ENCODE measurements at places on chromosomes 12 and 14. TPM values are rescaled to one million over a fixed set of nuclear protein-coding genes. Genes with fewer than 3 reads are reported as not detected.

- DNase-seq, result no peak
Observed at GRCh38 chr12:52921488-52922165, 16.8 kb upstream of the KRT8 start.

GRCh38 chr14:89881839-89882238 lies 72.7 kb downstream of the EFCAB11 start:
- no peak for DNase-seq

DNA sequence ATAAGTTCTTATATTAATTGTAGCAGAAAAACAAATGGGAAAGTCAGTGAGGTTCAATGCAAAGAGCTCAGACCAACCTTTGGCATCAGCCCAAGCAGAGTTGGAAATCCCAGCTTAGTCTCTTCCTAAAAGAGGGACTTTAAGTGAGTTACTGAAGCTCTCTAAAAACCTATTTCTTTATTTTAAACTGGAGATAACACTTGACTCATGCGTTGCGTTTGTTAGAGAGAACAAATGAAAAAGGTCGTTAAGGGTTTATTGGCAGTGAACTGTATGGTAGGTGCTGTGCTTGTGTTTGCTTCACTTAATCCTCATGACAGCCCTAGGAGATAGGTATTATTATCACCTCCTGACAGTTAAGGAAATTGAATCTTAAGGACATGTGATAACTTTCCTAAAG lies 396.5 kb downstream of the RAD51B start:
- DNase-seq, result no peak

DNA sequence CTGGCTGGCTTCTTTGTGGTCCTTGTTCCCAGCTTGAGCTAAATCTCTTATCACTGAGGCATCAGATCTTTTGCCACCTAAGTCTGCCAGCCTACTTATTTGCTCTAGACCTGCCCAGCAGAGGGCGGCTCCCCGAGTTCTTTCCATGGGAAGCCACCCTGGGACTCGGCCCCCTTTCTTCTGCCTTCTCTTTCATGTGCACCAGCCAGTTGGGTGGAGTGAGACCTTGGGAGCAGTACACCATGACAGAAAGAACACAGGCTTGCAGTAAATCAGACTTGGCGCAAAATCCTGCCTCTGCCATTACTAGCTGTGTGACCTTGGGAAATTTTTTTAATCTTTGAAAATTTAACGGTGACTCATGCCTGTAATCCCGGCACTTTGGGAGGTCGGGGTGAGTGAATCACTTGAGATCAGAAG lies 7.4 kb downstream of the SMAGP start:
- DNase-seq, result no peak

The ESRRB gene
- not detected for polyA plus RNA-seq

The TSPAN9 gene
- not detected for polyA plus RNA-seq

- no peak for DNase-seq
Observed at GRCh38 chr14:106276326-106277267, 750.2 kb downstream of the TMEM121 start.

The OAS1 gene
- polyA plus RNA-seq, result 38.5 TPM

GRCh38 chr14:66233591-66233990 lies 252.6 kb upstream of the CCDC196 start:
- DNase-seq, result no peak

The LBHD2 gene
- polyA plus RNA-seq, result not detected

The GLS2 gene
- polyA plus RNA-seq, result 3.2 TPM

DNA sequence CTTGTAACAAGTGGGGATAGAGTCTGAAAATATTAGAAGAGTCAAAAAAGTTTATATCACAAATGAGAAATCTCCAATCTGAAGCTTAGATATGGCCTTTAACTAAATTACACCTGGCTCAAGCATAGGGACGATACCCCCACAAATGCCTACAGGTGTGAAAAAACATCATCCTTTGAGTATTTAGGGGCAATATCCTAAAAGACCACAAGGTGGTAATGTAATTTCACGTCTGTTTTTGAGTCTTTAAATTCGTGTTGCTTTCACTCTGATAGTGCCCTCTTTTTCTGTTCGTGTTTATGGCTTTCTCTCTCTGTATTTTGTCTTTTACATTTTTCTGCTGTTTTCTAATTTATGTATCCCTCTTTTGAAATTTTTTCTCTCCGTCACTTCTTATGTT lies 84.3 kb downstream of the ETNK1 start:
- no peak for DNase-seq

DNA sequence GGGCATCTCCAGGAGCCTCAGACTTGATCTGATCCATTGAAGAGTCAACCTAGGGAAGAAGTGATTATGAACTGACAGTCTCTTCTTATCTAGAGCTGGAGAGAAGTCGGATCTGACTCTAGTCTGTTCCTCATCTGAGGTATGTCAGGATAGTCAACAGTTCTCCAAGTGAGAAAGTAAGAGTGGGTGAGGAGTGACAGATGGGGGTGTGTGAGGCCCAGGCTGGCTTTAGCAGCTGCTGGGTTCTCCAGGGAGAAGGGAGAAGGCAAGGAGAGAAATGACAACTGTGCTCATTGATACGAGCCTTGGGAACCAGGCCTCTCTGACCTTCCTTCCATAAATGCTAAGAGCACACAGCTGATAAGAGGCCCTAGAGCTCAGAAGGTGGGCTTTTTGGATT lies 53.3 kb downstream of the IRAK3 start:
- DNase-seq, result no peak

DNA sequence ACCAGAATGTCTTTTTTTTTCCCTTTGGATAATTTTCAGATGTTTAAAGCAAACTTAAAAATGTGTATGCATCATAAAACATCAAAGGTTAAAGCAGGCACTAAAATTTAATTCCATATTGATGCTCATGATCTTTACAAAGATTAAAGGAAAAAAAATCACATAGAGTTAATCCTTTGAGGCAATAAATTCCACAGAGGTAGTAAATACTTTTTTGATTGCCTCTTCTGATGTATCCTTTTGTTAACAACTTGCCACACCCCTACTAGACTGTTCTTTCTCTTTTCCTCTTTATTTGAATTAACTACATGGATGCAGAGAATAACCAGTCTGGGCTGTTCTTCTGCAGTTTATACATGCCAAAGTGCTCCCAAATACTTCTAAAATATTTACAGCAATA lies 45.2 kb upstream of the KCNJ8 start:
- no peak for DNase-seq

GRCh38 chr12:108635201-108635996 lies 1.7 kb upstream of the SELPLG start:
- DNase-seq, result peak; percentile 42

- no peak for DNase-seq
Observed at GRCh38 chr12:57157588-57158173, 10.3 kb upstream of the LRP1-AS start.

GRCh38 chr14:68060198-68060597 lies 240.6 kb downstream of the RAD51B start:
- DNase-seq, result no peak

- no peak for DNase-seq
Observed at GRCh38 chr12:168763-169525, 45.0 kb downstream of the SLC6A12 start.

GRCh38 chr12:8120072-8120713 lies 3.2 kb upstream of the CLEC4A start:
- no peak for DNase-seq

DNA sequence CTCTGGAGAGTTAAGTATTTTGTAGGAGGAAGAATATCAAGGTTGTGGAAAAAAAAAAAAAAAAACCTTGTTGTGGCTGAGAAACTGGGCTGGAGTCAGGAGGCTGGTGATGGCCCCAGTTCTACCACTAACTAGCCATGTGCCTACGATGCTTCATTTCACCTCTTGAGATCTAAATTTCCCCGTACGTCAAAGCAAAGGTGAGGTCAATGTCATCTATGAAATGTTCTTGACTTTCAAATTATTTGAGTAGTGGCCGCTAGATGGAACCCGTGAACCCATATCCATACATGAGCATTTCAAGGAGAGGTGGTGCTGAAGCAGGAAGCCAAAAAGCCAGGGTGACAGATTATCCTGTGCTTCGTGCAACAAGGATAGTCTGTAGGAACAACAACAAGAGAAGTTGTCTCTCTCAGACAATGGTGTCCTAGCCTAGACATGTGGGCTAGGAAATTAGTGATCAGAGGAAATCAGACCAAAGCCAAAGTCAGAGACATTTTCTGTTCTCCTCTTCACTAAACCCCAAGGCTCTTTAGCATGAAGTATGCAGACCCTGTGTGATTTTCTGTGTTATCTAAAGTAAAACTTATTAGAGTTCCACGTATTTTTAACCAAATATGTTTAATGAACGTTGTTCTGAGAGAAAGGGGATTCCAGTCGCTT lies 95.5 kb upstream of the ETV6 start:
- DNase-seq, result peak; percentile 48

- DNase-seq, result no peak
Observed at GRCh38 chr12:3170423-3171194, 93.4 kb downstream of the TSPAN9 start.

DNA sequence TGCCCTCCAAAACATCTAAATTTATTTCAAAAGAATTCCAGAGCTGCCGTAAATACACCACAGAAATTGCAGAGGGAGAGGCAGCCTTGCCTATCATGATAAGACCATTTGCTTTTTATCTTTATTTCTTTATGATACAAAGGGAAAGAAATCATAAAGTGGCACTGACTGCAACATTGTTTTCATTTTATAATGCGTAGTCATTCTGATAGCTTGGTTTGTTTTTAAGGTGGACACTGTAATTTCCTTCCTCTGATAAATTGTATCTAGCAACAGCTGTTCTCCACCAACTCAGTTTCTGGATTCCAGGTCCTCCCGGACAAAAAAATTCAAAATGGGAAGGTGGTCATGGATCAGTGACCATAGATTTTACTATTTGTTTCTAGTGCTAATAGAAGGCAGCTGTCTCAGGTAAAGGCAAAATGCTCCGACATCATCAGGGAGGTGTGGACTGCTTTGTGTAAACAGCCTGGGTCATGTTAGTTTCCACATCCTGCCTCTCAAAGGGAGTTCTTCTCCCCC lies 623 bp upstream of the TSPAN8 start:
- no peak for DNase-seq

- DNase-seq, result no peak
Observed at GRCh38 chr12:97989366-97989940, 525.9 kb upstream of the TMPO start.

DNA sequence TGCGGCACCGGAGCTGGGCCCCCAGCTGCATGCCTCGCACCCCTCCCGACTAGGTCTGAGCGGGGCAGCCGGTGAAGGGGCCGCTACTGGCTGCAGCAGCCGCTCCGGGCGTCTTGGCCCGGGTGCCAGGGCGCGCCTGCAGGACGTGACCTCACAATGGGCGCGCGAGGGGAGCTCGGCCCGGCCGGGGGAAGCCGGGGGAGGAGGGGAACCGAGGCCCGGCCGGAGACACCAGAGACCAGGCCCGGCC lies 353 bp downstream of the BAG5 start:
- no peak for DNase-seq

DNA sequence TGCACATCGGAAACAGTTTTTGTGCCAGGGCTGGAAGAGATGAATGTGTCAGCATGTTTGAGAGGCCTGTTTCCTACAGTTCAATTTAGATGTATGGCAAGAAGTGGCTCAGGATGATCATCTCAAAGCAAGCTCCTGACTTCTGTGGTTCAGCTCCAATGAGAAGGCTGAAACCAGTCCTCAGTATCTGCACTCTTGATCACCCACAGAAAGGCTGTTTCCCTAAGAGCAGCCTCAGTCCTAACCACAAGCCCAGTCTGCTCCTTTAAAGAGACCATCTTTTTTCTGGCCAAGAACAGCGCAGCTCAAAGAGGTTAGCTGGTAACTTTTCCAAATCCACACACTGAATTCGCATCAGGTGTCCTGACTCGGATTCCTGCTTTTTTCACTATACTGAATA lies 19.2 kb downstream of the CSRP2 start:
- no peak for DNase-seq

The CERS5 gene
- polyA plus RNA-seq, result 47.4 TPM

DNA sequence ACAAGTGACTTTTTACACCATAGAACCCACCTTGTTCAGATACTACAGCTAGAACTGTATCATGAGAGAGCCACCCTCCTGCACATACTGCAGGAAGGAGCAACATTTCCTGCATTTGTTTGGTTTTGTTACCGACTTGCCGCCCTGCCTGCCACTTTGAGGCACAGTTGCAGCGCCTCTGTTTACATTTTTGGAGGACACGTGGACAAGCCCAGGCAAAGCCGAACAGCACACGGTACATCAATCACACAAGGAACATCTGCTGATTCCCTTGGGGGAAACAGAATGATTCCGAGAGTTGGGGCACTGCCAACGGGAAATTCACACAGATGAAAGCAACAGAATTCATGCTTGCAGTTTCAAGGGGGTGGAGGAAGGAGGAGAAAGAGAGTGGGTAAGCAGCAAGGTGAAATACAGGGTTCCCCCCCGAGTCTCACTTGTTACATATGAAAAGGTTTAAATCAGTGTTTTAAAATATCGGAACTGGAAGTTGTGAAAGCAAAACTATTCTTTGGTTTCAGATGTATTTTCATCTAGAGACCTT lies 110.7 kb downstream of the BTG1 start:
- peak; percentile 11 for DNase-seq

The LMO3 gene
- not detected for polyA plus RNA-seq

The KCNK13 gene
- not detected for polyA plus RNA-seq

The PLA2G1B gene
- polyA plus RNA-seq, result not detected

DNA sequence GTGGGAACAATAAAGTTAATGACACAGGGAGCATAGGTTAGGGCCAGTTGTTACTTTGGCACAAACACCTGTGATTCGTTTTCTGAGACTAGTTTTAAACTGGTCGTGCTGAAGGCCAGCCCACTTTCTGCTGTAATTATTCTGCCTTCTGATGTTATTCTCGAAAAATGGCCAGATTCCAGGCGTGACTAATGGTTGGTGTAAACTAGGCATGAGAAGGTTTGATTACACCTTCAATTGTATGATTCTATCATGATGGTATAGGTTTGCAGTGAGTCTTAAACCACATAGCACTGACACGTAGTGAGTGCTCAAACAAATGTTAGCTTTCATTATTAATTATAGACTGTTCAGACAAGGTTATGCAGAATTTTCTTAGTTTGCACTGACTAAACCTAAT lies 39.0 kb downstream of the CKB start:
- no peak for DNase-seq

The ASCL1 gene
- not detected for polyA plus RNA-seq

- DNase-seq, result no peak
Observed at GRCh38 chr12:49298160-49298559, 3.2 kb downstream of the PRPH start.

The RASSF8 gene
- polyA plus RNA-seq, result not detected

The ADAMTS20 gene
- not detected for polyA plus RNA-seq

GRCh38 chr14:96088911-96089310 lies 49.7 kb downstream of the C14orf132 start:
- no peak for DNase-seq

The SERPINA10 gene
- not detected for polyA plus RNA-seq

The SSTR1 gene
- not detected for polyA plus RNA-seq

- no peak for DNase-seq
Observed at GRCh38 chr12:98470469-98471082, 44.8 kb upstream of the TMPO start.

GRCh38 chr12:68455691-68456345 lies 123.7 kb upstream of the MDM1 start:
- DNase-seq, result no peak

DNA sequence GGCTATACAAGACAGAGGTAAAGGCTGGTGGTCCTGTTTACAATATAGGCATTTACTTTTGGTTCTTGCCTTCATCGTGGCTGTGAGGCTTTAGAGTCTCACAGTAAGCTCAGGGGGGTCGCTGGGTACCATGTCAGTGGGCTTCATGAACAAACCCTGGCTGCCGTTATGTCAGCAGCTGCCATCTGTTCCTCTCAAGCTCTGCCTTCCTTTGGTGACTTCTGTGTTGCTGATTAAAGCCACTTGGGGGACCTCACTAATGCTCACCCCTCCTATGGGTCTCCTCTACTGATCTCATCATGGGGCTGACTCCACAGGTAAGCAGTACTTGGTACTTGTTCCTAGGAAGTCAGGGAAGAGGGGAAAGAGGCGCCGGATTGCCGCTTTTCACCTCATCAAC lies 268.7 kb downstream of the TTC6 start:
- DNase-seq, result no peak
